GM04503 (cell line): ENCODE measurements at places on chromosomes 5 and 9.
A peak's percentile ranks its signal among the peaks of the same experiment; 100 is the strongest.

DNA sequence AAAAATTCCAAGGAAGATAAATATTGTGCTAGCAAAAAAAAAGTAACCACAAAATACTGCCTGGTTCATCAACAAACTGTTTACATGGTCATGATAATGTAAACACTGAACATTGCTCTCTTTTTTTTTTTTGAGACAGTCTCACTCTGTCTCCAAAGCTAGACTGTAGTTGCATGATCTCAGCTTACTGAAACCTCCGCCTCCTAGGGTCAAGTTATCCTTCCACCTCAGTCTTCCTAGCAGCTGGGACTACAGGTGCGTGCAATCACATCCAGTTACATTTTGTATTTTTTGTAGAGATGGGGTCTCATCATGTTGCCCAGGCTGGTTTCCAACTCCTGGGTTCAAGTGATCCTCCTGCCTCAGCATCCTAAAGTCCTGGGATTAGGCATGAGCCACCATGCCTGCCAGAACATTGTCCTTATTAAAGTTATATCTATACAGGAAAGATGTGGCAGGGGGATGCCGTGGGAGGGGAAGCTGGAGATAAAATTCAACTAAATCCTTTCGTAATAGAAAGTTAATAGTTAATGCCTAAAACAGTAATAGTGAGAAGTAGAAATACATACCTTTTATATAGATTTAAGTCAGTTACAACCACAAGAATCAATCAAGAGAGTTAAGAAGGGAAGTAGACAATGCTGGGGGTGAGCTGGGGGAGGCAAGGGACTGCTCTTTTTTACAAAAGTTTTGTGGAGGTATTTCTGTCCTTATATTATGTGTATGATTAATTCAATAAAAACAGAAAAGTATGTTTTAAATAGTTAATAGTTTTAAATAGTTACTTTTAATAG lies 52.3 kb downstream of the RGMB start:
- no peak for DNase-seq

GRCh38 chr9:133731876-133732638 lies 6.1 kb downstream of the SARDH start:
- no peak for DNase-seq

DNA sequence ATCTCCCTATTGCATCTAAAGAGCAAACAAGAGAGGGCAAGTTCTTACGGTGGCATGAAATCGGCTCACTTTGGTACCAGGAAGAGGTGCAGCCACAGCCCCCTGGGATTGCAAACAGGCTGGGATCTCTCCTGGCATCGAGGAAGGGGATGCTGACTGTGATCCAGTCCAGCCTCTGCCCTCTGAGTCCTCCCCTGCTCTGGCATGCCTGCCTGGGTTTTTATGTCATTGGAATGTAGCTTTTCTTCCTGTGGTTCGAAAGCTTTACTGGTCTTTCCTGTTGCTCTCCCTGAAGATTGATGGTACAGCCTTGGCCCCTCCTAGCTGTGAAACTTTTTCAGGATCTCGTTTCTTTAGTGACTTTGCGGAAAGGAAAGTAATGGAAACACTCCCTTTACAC lies 6.6 kb downstream of the SLC46A2 start:
- DNase-seq = no peak

DNA sequence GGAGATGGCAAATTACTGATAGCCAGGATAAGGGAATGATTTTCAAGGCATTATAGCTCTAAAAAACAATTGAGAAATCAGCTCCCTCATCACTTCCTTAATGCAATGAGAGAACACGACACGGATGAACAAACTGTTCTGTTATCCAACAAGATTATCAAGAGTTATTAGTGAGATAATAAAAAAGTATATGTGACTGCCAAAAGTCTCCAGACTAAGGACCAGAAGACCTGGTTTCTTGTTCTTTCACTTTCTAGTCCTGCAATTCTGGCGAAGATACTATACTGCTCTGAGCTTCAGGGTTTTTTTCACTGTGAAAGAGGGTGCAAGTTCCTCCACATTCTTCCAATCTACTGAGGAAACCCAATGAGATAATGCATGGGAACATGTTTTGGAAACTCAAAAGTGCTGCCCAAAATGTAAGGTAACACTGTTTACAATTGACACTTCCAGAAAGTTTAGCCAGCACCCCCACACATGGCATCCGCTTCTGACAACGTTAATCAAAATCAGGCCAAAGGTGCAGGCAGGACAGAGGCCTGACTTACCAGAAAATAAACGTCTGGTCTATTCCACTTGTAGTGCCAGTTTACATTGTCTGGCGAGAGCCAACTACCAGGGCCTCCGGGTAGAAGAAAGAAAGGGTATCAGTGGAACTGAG lies 254.2 kb downstream of the DOCK8 start:
- DNase-seq = no peak

GRCh38 chr9:31894008-31894407 lies 490.4 kb upstream of the ACO1 start:
- DNase-seq = no peak

- no peak for DNase-seq
These were observed 56.7 kb downstream of the HSPA4 start for GRCh38 chr5:133108481-133108921.

GRCh38 chr9:90064971-90065370 lies 460.2 kb downstream of the GADD45G start:
- DNase-seq = no peak

- no peak for DNase-seq
These were observed 21.4 kb downstream of the CMBL start for GRCh38 chr5:10286162-10286861.

- DNase-seq = no peak
These were observed 29.8 kb downstream of the PCDHAC2 start for GRCh38 chr5:140996060-140996459.

- DNase-seq = no peak
These were observed 2.3 kb downstream of the TUT7 start for GRCh38 chr9:86351880-86352279.

DNA sequence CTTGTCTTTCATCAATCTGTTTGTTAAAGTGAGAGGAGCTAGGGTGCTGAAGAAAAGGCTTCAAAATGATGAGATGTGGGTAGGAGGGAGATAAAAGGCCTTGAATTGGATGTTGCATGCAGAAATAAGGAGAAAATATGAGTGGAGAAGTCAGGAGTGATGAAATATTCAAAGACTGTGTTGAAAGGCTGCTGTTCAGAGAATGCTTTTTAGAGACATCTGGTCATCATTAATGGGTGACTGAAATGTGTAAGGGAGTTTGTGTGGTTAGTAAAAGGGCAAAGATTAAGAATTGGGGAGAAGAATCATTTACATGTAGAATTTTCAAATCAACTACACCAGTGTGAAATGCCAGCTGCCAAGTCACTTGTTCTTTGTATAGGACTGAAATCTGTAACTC lies 383.9 kb downstream of the MAT2B start:
- DNase-seq = no peak

DNA sequence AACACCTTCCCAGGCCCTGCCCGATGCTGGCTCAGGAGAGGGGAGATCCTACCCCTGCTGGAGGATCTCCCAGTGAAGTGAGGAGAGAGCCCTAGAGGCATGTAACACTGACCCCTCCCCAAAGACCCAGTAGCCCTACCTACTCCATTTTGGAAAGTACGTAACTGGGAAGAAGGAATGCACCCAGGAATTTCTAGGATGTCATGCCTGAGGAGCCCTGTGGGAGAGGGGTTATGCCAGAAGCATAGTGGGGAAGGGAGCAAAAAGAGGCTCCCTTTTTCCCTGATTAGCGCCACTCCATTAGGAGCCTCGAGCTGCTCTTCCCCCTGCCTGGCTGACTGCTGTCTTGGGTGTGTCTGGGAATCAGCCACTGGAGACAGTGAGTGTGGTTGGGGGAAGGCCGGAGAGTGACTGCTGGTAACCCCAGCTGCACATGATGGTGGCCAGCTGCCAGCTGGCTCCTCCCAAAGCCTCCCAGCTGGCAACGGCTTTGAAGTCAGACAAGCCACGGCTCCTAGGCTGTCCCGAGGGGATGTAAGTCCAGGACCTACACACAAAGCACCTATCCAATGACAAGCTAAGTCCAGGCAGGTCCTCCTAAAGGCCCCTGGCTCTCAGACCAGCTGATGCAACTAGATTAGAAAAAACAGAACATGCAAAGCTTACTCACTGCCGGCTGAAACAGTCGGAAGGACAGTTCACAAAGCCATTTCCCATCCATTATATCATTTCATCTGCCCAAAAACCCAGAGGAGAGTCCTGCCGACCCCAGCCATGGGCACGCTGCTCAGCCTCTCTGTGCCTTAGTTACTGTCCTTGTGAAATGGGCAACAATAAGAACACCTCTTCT lies 136.5 kb upstream of the ABCA1 start:
- peak; percentile 89 for DNase-seq

DNA sequence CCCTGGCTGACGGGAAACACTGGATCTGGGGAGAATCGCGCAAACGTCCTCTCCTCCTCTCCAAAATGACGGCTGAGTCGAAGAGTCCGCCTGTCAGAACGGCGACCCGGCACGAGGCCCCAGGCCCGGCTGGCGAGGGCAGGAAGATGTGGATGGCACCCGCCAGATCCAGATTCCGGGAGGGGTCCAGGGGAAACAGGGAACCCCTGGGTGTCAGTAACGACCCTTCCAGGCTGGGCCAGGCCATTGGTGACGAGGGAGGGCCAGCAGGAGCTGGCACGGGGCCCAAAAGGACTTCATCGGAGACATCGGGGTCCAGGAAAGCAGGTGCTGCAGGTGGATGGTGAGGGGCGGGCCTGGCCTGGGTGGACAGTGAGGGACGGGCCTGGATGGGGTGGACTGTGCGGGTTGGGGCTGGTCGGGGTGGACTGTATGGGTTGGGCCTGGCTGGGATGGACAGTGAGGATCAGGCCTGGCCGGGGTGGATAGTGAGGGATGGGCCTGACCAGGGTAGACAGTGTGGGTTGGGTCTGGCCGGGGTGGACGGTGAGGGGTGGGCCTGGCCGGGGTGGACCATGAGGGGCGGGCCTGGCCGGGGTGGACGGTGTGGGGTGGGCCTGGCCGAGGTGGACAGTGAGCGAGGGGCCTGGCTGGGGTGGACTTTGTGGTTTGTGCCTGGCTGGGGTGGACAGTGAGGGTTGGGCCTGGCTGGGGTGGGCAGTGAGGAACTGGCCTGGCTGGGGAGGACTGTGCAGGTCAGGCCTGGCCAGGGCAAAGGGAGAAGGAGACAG lies 14.0 kb downstream of the SLC6A3 start:
- no peak for DNase-seq

GRCh38 chr9:6123416-6123815 lies 92.2 kb upstream of the IL33 start:
- DNase-seq = no peak

GRCh38 chr5:133924221-133924920 lies 44.1 kb downstream of the C5orf15 start:
- no peak for DNase-seq

DNA sequence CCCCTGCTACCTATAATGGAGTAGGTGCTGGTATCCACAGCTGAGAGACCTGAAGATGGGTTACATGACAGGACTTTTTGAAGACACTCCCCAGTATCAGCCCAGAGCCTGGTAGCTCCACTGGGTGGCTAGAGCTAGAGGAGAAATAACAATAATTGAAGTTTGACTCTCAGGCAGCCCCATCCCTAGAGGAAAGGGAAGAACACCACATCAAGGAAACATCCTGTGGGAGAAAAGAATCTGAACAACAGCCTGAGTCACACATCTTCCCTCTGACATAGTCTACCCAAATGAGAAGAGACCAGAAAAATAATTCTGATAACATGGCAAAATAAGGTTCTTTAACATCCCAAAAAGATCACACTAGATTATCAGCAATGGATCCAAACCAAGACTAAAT lies 432.1 kb downstream of the CDH18 start:
- no peak for DNase-seq

DNA sequence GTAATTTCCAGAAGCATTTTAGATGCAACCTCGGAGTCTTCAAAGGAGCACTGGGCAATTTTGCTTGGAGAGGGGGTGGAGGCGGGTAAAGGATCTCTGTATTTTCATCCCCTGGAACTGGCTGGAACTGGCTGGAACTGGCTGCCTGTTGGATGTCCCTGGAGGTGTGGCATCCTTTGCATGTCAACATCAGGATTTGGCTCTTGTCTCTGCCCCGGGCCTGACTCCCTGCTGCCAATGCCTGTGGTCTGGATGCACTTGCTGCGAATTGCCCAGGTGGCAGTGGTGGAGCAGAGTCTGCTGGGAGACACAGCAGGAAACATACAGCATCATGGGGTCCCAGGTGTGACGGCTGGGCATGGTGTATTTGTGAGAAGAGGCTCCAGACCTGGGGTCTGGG lies 391.3 kb downstream of the GADD45G start:
- no peak for DNase-seq

- DNase-seq = no peak
These were observed 122.8 kb upstream of the TNPO1 start for GRCh38 chr5:72693546-72694205.

- no peak for DNase-seq
These were observed 138.7 kb upstream of the GRHPR start for GRCh38 chr9:37283730-37284325.

DNA sequence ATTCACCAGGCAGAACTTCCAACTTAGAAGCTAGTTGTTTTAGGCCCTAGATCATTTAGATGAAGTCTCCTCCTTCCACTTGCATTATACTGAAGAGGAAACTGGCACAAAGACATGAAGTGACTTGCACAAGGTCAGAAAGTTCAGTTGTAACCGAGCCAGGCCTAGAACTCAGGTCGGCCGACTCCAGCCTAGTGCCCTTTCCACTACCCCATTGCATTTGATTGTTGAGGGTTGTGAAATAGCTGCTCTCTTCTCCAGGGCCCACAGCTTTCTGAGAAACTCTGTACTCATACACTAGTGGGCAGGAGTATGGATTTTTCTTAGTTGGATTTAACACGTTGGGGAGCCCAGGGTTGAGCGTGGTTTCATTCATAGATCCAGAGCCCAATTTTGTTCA lies 5.6 kb downstream of the ZNF462 start:
- no peak for DNase-seq

DNA sequence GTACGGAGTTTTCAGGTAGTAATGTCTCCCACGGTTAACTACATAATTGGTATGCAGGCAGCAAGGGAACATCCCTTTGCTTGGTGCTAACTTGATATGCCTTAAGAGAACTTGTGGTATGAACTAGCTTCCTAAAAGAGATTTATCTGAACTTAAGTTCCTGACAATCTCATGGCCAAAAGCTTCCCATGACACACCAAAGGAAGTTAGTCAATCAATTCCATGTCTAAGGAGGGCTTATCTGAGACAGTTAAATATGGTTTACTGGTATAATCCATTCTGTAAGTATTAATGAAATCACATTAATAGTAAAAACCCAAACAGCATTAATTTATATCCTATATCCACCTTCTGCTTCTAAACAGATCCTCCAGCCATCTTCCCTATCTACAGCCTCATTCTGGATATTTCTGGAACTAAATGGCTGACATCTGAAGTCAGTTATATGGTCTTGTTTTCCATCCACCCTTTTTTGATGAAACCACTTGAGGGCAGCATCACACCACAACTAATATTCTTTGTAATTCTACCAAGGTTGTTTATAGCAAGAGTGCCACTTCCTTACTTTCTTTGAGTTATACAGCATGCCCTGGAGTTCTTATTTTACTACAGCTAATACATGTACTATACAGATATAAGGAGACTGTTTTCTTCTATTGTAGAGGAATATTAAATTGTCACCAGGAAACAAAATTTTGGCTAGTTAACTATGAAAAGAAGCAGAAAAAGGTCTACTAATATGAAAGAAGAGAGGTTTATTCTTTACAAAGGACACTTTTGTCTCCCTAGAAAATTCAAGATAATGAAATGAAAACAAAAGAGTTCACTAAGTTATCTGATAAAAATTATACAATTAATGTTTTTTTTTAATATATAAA lies 34.7 kb downstream of the SHOC1 start:
- peak; percentile 66 for DNase-seq

- no peak for DNase-seq
These were observed 305.9 kb upstream of the IRX4 start for GRCh38 chr5:2188661-2189060.
